Stimulated activated CD4-positive, alpha-beta T cell treated with anti-CD3 and anti-CD28 coated beads, Interleukin-4, amount 100 ng/mL, for 24 hours (primary cell): ENCODE measurements at places on chromosomes 11 and 22.
A peak's percentile ranks its signal among the peaks of the same experiment; 100 is the strongest.

DNA sequence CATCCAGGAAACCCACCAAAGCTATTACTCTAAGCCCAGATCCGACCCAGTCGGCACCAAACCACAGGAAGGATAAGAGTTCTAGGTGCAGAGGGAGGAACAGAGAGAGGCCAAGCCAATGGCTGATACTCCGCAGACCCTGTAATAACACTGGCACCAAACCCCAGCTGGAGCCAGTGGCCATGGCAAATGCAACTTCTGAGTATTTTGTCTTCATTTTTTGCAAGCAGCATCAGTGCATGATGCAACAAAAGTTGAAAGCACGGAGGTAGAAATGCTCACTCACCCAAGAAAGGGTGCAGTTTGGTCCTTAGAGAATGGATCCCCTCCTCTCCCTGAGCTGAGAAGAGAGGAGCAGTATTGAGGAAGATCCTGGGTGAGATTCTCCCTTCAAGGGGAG is 2.8 kb downstream of the TMEM121B start:
- DNase-seq, result no peak

DNA sequence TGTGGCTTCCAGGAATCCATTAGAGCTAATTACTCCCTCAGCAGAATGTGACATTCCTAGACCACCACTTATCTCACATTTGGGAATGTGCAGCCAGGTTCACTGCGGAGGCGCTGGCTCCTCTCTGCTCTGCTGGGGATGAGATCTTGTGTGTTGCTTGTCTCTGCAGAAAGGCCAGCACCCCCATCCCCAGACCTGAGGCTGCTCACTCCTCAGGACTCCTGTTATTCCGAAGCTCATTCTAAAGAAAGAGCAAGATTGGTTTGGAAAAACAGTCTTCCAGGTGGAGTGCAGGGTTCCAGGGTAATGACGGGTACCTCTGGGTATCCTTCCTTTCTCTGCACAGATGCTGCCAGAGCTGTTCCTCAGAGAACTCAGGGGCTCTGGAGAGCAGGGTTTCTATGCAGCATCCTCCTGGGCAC is 20.8 kb downstream of the RSPH14 start:
- no peak for DNase-seq

DNA sequence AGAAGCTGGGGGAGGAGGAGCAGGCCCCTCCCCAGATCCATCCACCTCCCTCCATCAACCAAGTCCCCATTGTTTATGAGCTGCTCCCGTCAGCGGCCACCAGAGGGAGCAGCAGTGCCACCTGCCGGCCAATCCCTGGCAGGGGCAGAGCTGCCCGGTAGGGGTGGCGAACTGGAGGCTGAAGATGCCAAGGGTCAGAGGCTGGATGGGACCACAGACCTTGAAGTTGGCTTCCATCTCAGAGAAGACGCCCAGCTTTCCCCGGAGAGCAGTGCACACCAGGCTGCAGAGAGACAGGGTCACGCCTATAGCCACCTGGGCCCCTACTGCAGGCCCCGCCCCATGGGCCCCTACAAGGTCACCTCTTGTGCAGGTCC is 3.6 kb downstream of the FIBP start:
- peak; percentile 82 for DNase-seq

- no peak for DNase-seq
Observed at GRCh38 chr11:45646275-45646927, 19.0 kb downstream of the CHST1 start.

DNA sequence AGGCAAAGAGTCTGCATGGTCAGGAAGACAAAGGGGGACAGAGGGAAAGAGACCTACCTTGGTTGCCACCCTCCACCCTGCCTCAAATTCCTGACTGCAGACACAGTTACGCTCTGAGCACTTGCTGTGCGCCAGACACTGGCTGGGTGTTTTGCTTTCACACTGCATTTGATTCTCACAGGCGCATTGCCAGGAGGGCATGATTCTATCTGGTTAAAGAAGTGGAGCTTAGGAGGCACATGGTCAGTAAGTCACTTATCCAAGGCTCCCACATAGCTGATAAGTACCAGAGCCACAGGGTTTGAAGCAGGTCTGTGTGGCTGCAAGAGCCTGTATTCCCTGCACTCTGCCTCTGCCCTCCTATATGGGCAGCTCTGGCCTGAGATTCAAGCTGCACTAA is 103.9 kb downstream of the TIMP3 start:
- DNase-seq, result no peak

DNA sequence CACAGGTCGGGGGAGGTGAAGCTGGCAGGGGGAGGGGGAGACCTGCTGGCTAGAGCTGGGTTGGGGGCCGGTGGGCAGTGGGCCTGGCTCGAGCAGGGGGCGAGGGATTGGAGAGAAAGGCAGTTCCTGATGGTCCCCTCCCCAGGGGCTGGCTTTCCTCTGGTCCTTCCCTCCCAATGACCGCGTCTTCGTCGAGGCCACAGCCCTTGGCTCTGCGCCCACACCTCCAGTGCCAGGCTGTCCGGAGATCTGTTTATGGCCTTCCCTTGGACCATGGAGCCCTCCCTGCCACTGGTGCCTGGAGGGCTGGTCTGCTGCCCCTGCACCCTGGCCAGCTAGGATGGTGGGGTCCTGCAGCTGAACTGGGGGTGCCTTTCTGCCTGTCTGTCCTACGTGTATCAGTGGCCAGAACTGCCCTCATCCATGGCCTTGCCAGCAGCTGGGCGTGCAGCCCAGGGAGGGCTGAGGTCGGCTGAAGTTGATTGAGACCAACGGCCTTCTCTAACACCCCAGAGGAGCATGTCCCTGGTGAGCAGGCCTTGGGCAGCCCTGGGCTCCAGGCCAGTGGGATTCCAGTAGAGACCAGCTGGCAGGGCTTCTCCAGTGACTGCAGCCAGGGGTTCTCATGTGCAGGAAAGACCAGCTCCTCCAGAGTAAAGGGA is 12.3 kb downstream of the TANGO2 start:
- DNase-seq, result no peak

GRCh38 chr11:65204646-65205601 is 23.2 kb downstream of the CAPN1 start:
- peak; percentile 47 for DNase-seq

DNA sequence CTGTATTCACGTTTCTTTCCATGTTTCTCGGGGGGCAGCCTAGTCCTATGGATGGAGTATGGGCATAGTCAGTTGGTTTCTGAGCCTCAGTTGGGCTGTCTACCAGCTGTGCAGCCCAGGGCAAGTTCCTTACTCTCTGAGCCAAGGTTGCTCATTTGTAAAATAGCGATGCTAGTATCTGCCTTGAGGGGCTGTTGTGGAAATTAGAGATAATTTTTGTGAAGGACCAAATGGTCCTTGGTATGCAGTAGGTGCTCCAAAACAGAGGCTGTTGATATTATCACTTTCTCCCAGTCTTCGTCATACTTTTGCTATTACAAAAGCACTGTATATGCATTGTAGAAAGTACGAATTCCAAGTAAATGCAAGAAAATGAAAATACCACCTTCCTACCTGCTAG is 82.7 kb upstream of the MYOD1 start:
- DNase-seq, result no peak

DNA sequence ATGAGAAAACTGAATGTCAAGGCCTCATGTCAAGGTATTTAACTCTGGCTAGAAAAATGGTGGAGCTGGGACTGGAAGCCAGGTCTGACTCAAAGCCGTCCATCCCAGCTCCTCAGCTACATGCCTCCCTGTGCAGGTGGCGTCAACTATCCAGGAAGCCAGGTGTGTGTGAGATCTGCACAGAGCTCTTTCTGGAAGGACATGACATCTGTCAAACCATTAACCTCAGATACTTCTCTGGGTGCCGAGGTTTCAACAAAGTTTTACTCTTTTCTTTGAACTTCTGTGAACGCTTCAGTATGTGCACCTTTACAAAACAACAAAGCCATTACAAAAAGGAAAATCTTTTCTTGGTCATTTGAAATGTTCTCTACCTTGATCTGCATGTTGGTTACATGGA is 7.0 kb upstream of the CASTOR1 start:
- no peak for DNase-seq

DNA sequence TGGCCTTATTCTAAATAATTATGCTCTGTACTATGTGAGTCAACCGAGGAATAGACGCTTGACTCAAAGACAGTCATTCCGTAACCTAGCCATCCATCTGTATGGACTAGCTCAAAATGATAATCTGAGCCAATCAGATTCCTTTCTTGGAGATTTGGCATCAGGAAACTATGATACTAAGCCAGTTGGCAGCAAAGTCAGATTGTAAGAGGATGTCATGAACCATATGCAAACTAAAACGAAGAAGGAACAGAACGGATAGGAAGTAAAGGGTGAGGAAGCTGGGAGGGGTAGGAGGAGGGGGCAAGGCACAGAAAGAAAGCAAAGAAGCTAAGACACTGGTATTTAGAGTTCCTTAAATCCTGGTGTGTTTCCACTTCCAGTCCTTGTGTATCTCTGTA is 10.7 kb upstream of the SESN3 start:
- DNase-seq, result no peak

DNA sequence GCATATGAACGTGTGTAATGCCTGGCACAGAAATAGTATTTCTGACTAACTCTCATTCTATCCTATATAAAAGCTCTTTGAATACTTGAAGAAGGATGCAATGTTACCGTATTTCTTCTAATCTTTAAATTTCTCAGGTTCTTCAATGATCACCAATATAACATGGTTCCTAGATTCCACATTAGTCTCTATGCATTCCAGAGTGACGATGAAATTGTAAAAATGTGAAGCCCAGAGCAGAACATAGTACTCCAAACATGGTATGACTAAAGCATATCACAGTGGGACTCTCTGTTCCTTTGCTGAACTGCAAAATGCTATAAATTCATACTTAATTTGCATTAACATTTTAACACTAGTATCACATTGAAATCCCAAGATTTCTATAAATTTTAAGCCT is 877.6 kb upstream of the CHORDC1 start:
- no peak for DNase-seq

- DNase-seq, result no peak
Observed at GRCh38 chr11:109612496-109612895, 190.5 kb downstream of the C11orf87 start.

GRCh38 chr11:111095327-111095726 is 150.2 kb upstream of the POU2AF2 start:
- DNase-seq, result no peak

GRCh38 chr11:108587109-108587508 is 6.5 kb downstream of the EXPH5 start:
- no peak for DNase-seq

- DNase-seq, result no peak
Observed at GRCh38 chr22:42805998-42806830, 50.9 kb downstream of the ARFGAP3 start.

DNA sequence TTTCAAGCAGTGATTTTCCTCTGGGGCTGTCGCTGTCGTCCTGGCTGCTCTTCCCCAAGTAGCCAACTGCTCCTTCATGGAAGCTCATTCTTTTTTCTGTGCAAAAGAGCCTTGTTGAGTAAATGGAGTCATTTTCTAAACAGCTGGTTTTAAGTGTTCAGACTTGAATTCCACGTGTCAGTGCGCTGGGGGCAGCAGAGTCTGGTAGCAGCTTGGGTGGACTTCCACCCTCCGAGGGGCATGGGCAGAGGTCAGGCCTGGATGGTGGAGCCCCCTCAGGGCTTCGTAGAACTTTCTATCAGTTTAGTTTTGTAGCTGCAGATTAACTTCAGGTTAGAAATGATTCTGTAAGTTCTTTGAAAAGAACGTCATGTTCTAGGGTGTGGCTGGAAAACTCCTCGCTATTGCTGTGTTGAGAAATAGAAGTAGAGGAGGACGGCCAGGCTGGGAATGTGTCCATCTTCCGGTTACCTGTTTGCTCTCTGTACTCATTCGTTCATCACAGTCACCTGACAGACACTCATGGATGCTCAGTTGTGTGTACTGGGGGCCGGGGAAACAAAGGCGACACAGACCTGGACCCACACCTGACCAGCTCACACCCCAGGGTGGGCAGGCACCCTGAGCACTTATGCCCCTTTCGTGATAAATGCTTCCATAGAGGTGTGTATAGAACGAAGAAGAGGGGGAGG is 270.7 kb downstream of the TBC1D22A start:
- DNase-seq, result no peak

GRCh38 chr11:130527636-130528297 is 79.3 kb downstream of the ADAMTS15 start:
- no peak for DNase-seq

- DNase-seq, result no peak
Observed at GRCh38 chr11:122517403-122518379, 137.8 kb upstream of the UBASH3B start.

DNA sequence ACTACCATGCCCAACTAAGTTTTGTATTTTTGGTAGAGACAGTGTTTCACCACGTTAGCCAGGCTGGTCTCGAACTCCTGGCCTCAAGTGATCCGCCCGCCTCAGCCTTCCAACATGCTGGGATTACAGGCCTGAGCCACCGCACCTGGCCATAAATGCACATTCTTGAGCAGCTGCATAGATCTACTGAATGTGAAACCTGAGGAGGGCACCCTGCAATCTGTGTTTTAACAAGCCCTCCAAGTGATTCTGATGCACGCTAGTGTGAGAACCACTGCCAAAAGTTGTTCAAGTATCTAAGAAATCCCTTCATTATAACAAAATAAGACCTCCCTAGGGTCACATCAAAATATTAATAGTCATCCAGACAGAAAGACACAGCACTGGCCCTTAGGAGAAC is 89.3 kb downstream of the RDX start:
- no peak for DNase-seq

DNA sequence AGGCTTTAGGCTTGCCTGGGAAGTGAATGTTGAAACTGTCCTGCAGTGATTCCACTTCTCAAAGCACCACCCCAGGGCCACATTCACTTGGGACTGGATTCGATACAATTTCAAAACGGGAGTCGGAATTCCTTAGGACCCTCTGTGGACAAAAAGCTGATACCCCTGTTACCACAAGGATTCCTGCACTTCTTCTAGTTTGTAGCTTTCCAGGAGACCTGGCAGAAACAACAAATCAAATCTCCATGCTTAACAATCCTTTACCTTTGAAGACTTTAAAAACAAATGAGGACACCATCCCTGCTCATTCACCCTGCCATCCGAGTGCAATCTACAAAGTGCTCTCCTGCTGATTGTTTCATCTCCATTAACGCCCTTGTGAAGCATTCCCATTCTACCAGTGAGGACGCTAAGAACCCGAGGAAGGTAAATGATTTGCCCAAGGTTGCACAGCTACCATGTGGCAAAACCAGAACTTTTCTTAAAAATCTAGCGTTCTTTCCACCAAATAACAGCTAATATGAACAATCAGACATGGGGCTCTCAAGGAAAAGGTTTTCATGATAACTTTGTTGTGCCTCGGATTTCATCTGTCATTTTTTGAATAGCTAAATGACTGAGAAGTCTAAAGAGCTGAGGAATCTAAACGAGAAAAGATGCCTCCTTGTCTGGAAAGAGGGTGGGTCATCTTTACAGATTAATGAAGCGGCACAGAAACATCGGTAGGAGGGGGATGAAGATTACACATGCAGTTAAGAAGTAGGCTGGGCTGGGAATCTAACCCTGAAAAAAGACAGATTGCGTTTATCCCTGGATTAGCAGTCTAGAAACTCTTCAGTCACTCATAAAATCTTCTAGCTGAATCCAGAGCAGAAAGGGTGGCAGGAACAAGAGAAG is 720 bp upstream of the MPZL2 start:
- DNase-seq, result no peak

GRCh38 chr22:20015187-20015625 is 1.4 kb downstream of the ARVCF start:
- DNase-seq, result no peak
